ENCODE measurements at places on chromosomes 6 and 20.

DNA sequence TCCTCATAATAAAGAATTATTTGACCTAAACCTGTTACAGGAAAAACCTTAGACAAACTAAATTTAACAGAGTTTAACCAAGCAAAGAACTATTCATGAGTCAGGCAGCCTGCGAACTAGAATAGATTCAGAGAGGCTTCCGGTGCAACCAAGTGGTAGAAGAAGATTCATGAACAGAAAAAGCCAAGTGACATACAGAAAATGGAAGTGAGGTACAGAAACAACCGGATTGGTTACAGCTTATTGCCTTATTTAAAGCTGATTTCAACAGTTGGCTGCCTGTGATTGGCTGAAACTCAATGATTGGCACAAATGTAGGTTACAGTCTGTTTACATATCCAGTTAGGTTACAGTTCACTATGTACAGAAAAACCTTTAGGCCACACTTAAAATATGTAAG is 10.1 kb downstream of the PPP1R3G start:
- no peak for DNase-seq

DNA sequence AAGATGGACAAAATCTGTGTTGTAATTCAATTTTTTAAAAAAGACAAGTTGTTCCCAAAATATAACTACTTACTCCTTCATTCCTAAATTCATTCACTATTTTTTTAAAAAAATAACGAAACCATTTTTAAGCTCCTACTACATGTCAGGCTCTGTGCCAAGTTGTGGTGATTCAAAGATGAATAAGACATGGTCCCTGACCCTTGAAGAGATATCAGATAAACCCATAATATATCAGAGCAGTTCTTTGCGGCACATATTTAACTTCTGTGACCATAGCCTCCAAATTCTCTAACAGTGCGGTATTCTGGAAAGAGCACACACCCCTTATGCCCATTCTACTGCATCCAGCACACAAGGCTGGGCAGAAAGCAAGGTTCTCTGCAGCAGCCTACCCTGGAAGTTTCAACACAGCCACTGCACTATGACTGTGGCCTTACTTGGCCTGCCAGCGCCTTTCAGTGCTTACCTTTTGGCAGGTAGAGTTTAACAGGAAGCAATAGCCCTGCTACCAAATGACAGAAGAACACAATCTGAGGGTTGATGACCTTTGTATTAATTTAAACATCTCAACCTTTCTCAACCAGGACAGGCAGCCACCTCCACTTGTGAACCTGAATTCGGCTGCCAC is 406.5 kb downstream of the BTBD9 start:
- no peak for DNase-seq

DNA sequence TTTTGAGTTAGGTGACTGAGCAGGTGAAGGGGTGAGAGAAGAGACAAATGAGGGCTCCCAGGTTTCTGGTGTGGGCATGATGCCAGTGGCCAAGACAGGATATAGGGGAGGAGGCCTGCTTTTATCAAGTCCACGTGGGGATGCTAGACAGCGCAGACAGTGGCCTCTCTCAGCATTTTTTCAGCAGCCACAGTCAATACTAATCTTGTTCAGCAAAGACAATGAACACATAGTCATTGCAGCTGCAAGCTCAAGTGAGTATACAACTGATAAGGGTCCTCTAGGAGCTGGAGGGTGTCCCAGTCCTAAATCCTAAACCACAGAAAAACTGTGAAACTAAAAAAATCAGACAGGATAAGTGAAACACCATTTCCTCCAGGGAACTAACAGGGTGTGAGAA is 48.6 kb downstream of the UQCC1 start:
- DNase-seq, result no peak

- DNase-seq, result no peak
These were observed 1.3 kb downstream of the PRND start for GRCh38 chr20:4722993-4723392.

DNA sequence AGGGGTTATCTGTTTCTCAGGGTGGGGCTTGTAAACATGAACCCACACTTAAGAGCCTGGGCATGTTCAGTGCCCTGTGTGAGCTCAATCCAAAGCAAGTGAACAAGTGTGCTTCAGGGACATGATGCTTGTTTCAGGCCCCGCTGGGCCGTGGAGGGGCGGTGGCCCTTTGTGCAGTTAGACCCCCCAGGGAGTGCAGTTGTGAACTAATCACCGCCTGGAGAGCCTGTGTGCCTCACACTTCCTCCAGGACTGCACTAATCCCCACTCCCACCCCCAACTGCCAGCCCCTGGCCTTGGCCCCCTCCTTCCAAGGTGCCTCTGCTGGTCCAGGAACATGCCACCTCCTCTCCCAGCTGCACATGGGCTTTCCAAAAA is 58.1 kb downstream of the RREB1 start:
- DNase-seq, result no peak

GRCh38 chr6:147689398-147689797 is 180.9 kb downstream of the SAMD5 start:
- DNase-seq, result no peak

- DNase-seq, result no peak
These were observed 891.3 kb downstream of the EYS start for GRCh38 chr6:64815718-64816117.

- no peak for DNase-seq
These were observed 36.8 kb upstream of the ME1 start for GRCh38 chr6:83467620-83468036.

DNA sequence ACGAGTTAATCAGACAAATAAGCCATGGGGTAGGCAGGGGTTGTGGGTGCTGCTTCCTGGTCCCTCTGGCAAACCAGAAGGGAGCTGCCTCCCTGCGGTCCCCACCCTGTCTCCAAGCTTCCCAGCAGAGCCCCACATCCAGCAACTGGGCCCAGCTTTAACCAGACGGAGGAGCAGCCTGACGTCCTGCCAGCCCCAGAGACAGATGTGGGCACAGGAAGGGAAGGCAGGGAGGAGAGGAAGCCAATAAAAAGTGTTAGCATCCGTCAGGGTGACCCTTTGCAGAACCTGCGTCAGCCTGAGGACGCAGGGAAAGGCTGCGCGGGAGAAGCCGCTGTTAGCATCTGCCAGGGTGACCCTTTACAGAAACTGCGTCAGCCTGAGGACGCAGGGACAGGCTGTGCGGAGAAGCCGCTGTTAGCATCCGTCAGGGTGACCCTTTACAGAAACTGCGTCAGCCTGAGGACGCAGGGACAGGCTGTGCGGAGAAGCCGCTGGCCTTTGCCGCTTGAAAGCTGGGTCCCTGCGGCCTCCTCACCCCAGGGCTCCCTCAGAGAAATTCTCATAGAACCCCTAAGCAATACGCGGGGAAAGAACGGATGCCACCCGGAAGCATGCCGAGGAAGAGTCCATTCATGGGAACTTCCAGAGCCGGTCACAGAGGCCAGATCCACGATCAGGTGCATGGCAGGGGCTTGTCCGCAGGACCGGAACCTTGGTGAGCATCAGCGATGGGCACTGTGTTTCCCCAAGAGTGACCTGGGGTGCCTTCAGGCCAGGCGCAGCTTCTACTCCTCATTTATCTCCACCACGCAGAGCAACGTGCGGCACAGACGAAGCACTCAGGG is 15.9 kb downstream of the DLL1 start:
- no peak for DNase-seq
